Ovary (tissue), 10 donors: ENCODE measurements at places on chromosomes 16 and 17. TPM values are rescaled to one million over a fixed set of nuclear protein-coding genes. Genes with fewer than 3 reads are reported as not detected.

- no peaks in the 10 kb centered on the region for H3K36me3 ChIP-seq
- H3K4me1 ChIP-seq, result no peaks in the 10 kb centered on the region
- no peak overlapping the region for H3K4me3 ChIP-seq
- no peak for DNase-seq
- no peak overlapping the region for H3K27ac ChIP-seq
- no peaks in the 10 kb centered on the region for H3K27me3 ChIP-seq
Measured at GRCh38 chr16:48076455-48077012, 79.3 kb downstream of the ABCC12 start.

DNA sequence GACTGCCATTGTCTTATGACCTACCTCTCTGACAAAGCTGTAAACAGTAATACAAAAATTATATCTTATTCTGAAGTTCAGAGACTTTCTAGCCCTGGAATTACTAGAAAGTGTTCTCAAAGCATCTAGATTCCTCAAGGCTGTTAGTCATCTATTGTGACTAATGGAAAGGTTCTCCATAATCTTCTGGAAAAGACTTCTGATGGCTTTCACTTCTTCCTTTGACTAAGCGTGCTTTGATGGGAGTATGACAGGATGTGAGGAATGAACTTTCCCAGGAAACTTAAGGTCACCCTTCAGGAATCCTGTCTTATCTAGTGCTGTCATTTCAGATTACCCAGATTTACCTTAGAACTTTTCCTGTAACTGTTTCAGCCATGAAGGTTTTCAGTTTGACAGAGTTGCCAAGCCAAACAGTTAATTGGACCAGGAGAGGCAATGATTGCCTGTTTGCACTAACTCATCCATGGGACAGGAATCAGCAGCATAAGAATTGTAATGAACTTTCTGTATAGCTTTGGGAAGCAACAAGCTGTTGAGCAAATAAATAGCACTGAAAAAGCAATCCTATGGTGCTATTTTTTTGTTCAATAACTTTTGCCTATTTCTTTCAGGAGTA, 43.5 kb downstream of the AP2B1 start:
- no peaks in the 10 kb centered on the region for H3K27me3 ChIP-seq
- DNase-seq, result no peak
- H3K36me3 ChIP-seq, result no peaks in the 10 kb centered on the region
- H3K4me1 ChIP-seq, result no peaks in the 10 kb centered on the region
- H3K4me3 ChIP-seq, result no peak overlapping the region

GRCh38 chr16:15667091-15667742, 17.2 kb downstream of the NDE1 start:
- H3K4me1 ChIP-seq, result no peaks in the 10 kb centered on the region
- H3K27ac ChIP-seq, result no peak overlapping the region

GRCh38 chr16:4067262-4068001, 48.8 kb downstream of the ADCY9 start:
- H3K27me3 ChIP-seq, result no peaks in the 10 kb centered on the region
- no peak overlapping the region for H3K27ac ChIP-seq
- H3K4me1 ChIP-seq, result peaks cover 1% of the 10 kb centered on the region
- DNase-seq, result no peak

DNA sequence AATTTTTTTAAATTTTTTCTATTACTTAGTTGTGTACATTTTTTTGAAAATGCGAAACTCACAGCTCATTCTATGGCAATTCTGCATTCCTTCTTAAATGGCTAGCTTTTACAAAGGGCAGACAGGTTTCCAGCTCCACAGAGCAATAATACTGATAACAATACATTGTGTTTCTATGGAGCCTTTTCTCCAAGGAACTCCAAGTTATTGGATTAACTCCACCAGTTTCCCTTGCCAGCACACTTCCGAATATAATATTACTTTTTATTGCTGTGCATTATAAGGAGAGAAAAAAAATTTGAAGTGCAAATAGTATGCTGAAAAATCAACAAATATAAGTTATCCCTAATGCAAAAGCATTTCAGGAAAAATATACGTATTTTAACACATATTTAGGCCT, 127.5 kb upstream of the PSMD7 start:
- H3K27me3 ChIP-seq, result no peaks in the 10 kb centered on the region
- no peak overlapping the region for H3K27ac ChIP-seq
- H3K4me3 ChIP-seq, result no peak overlapping the region
- H3K4me1 ChIP-seq, result peaks cover 2% of the 10 kb centered on the region

DNA sequence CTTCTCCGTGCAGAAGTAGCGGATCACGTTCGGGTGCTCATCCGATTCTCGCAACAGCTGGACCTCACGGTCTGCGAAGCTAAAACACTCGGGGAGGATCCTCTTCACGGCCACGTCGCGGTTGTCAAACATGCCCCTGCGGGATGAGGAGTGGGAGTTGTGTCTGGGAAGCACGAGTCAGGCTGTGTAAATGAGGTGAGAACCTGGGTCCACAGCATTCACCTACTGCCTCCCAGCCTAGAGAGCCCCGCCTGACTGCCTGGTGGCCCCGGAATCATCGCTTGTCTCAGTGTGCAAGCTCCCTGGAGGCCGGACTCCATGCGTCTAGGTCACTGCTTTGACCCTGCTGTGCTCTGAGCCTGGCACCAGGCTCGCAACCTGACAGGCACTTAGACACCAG, 33.9 kb upstream of the ICAM2 start:
- no peak overlapping the region for H3K4me3 ChIP-seq
- no peaks in the 10 kb centered on the region for H3K4me1 ChIP-seq
- DNase-seq, result no peak
- H3K27ac ChIP-seq, result no peak overlapping the region

- no peaks in the 10 kb centered on the region for H3K36me3 ChIP-seq
- no peak overlapping the region for H3K4me3 ChIP-seq
- peak; percentile 87 for DNase-seq
- peaks cover 17% of the 10 kb centered on the region for H3K4me1 ChIP-seq
Measured at GRCh38 chr16:66070140-66070917, 296.2 kb upstream of the CDH5 start.

Gene EARS2
- total RNA-seq, result 29.0 TPM

Gene ANKRD40CL
- total RNA-seq, result not detected

Gene CHTF8
- 83.5 TPM for total RNA-seq

Gene SPN
- total RNA-seq, result 0.86 TPM

Gene IL34
- total RNA-seq, result 0.91 TPM

Gene HSPB9
- 0.58 TPM for total RNA-seq

Gene SSTR5
- not detected for total RNA-seq

Gene KRT13
- total RNA-seq, result 3.7 TPM
